ENCODE measurements at places on chromosomes 12 and 14.
A peak's percentile ranks its signal among the peaks of the same experiment; 100 is the strongest.

DNA sequence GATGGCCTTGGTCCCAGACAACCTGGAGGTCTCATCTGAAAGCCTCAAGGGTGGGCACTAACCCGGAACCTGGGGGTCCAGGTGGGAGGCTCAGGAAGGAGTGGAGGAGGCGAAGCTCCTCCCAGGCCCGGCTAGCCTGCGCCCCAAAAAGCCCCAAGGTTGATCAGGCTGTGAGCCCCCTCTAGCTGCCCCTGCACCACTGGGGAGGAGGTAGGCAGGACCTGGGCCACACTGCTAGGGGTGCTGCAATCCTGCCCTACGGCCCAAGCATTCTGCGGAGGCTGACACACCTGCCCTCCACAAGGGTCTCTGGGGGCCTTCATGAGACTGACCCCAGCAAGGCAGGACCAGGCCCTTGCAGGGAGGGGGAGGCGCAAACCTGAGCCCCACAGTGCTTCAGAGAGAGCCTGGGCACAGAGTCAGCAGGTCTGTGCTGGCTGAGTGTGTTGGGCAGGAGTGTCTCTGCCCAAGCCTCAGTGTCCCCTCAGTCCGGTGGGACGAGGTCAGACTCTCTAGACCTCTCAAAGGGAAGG lies 51.9 kb downstream of the CCDC85C start:
- no peak for DNase-seq

DNA sequence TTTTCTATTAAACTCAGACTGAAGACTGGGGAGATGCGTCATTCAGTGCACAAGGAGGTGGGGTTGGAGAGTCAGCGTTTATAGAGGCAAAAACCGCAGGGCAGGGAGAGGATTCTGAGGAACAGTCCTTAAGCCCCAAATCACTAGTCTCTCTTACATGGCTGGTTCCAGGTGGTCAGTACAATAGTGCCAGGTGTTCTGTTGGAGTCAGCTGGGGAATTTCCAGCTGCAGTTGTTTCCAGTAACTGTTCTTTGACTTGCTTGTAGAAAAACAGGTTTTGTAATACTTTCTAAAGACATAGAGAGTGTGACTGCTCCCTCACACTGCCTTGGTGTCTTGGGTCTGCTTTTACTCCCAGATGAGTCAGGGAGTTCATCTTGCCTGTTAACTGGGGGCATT lies 192.2 kb downstream of the TMTC3 start:
- peak; percentile 93 for DNase-seq

GRCh38 chr14:75341620-75342019 lies 63.0 kb downstream of the FOS start:
- no peak for DNase-seq

DNA sequence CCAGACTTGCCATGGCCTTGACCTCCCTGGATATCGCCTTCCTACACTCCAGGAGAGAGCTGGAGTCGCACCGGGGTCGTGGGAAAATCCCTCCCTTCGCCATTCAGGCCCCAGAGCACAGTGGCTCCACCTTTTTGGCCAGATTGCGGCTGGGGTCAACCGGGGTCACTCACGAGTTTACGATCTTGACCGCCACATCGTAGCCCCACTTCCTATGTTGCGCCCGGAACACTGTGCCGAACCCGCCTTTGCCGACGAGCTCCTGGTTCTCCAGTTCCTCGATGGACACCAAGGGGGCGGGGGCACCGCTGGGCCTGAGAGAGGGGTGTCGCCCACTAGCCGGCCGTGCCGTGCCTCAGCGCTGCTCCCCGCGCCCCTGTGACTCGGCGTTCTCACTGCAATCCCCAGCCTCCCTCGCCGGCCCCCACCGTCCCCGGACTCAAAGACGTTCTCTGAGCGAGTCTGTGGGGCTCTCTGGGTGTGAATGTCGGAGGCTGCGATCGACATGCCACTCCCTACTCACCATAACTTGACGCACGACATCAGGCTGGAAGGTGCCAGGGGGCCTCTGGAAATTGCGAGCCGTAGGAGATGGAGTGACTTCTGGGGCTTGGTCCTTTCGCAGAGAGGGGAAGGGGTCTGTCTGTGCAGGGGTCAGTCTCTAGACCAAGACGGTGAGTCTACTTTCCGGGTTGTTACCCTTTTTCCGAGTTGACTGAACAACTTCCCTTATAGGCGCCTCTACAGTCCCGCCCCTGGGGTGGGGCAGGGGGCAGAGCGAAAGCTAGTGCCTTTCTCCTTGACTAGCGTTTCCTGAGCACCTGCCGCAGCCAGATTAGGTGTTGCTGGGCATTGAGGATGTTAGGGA lies at the start of gene RIPK3:
Gene RIPK3, minus strand, starts transcription at position 708 of the 868 bp plus-strand sequence. Its CDS starts 165 bp downstream, at position 543.
- DNase-seq, result no peak

DNA sequence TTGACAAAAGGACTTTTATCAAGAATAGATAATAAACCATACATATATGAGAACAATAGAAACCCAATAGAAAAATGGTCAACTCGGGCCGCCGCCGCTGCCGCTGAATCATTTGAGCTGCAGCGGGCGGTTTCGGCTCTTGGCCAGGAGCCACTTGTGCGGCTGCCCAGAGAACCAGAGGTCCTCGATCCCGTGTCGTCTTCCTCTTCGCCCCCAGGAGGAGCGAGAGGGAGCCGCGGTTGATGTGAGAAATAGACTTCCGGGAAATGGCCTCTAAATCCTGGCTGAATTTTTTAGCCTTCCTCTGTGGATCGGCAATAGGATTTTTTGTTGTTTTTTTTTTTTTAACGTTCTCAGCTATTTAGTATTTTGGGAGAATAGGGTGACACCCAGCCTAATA lies 44.8 kb downstream of the CPSF6 start:
- no peak for DNase-seq

Measured in epithelial cell of prostate (primary cell).